ENCODE measurements at places on chromosomes 2 and 18.

- DNase-seq, result no peak
Measured at GRCh38 chr2:205760157-205760556, 77.9 kb downstream of the NRP2 start.

DNA sequence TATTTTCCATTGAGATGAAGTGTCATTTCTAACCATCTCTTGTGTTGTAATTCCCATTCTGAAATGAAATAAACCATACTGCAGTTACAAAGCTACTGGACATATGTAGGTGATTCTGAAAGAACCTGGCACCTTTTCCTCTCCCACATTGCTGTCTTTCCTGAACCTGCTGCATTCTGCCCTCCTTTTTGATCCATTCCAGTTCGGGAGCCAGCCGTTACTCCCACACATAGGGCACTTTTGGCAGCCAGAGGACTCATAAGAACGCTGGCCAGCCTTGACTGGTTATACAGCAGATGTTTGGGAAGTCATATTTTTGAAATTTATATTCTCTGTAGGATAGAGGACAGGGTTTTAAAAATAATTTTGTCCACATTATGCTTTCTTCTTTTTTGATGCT is 369.8 kb upstream of the CDH7 start:
- DNase-seq, result no peak

- DNase-seq, result no peak
Measured at GRCh38 chr2:110873597-110874452, 141.5 kb downstream of the ACOXL start.

DNA sequence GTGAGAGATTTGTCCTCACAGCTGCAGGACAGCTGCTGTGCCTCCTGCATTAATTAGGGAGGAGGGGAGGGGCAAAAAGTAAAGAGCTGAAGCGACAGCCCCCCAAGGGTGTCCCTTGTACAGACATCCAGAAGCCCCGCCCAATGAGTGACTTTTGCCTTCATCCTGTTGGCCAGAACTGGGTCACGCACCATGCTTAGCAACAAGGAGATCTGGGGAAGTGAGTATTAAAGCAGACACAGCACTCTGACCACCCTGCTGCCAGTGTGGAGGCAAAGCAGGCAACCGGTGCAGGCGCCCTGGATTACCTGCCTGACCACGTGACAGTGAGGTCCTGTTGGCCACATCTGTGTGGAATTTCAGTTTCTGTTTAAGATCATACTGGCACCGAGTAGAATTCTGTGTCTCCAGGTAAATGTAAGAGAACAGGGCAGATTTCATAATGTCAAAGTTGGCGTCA is 21.5 kb upstream of the BIN1 start:
- DNase-seq, result no peak

DNA sequence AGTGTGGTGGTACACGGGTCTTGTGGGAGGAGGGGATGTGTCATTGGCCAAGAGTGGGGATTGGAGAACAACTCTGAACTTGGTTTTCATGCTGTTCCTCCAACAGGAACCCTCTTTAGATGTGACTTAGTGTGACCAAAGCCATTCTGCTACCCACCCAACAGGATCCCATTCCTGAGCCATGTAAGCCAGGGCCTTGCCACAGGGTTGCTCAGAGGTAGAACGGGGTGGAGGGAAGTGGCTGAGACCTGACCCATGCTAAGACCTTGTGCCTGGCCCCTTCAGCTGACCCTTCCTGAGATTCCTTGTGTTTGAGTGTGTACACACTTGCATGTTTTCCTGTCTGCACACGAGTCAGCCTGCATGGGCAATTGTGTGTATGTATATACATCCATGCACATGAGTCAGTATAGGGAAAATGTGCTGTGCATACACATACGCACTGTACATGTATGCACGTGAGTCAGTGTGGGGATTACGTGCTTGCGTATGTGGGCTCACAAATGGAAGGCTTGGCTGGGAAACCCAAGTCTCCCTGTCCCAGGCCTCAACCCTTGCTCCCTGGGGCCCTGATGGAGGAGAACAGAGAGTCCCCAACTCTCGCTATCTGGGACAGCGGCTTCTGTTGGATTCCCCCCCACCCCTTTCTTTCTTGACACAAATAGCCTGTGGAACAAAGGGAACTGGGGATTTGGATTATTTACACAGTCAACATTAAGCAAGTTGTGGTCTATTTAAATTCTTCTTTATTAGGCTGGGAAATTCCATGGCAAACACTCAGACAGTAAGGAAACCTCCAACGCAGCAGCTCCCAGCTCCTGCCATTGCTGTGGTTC is 339.8 kb downstream of the DYSF start:
- no peak for DNase-seq

GRCh38 chr2:149562324-149562723 is 25.3 kb downstream of the MMADHC start:
- DNase-seq, result no peak

GRCh38 chr18:3500016-3500415 is 50.0 kb downstream of the TGIF1 start:
- DNase-seq, result no peak

DNA sequence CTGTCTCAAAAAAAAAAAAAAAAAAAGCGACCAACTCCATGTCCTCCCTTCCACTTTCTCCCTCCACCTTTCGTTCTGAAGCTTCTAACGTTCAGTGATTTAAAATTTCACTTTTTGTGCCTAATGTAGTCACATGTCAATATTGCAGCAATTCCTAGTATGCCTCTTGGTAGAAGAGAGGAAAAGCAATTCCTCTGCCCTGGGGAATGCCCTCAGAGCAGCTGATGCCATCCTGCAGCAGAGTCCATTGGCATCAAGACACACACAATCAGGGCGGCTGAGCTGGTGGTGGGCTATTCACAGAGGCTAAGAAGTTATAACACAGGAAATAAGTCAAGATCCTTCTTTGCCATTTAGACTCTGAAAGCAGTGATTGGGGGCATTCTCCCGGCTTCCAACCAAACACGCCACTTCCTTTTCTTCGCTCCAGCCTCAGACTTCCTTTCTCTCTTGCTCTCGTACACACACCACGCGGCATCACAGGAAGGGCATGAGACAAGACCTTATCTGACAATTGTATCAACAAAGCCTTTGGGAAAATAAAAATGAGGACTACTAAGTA is 71.9 kb downstream of the MOGAT1 start:
- no peak for DNase-seq

DNA sequence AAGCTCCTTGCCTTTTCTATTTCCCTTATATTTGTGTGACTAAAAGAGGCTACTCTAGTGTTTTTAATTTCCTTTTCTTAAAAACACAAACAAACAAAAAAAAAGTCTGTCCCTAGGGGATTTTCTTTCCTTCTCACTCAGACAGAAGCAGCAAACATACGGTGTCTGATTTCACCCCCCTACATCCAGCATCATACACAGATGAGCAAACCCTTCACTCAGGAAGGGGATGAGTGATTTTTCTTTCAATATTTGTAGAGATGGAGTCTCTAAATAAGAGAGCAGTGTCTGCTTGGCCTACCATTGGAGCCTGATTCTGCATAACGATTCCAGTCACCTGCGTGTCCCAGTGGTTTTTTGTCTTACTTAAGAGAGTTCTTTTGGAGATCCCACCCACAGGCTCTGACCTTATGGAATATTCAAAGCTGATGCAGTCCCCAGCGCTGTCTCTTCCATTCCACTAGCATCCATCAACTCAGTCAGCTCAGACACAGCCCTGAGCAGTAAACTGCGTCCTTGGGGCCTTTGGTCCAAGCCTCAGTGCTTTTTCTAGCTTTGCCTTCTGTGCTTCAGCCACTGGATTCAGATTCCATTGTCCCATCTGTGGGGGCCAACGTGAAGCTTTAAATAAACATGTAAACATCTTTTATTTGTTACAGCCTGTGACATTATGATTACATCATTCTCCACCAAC is 52.6 kb upstream of the TPO start:
- no peak for DNase-seq

GRCh38 chr2:1099418-1099817 is 148.8 kb downstream of the SNTG2 start:
- no peak for DNase-seq

DNA sequence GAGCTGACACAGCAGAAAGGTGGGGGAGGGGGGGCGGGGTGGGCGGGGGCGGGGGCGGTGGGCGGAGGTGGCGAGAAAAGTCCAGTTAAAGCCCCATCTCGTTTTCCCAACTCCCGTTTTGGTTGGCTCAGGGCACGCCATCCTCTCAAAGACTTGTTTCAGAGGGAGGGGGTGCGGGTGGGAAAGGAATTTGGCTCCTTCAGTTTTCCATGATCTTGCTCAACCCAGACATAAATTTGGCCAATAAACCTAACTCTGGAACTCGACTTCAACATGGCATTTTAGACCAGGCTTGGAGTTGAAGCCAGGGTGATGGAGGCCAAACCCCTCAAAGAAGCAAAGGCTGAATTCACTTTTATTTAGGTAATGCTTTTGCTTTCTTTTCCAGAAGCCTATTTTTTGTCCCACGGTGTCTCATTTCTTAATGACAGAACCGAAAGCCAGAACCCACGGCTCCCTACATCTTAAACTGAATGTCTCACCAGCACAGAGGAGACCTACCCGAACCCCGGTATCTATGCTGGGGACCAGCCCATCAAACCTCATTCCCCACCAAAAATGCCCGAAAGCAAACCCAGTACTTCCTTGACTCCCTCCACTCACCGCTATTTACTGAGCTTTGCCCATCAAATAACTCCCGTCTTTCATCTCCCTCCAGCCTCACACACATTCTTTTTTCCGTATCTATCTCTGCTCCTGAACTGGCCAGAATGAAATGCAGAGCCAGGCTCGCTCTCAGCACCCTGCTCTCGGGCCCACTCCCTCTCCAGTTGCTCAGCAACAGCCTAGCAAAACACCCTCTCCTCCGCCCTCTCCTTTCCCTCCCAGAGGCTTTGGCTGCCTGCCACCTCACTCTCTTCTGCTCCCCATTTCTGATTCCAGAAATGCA is 4.3 kb downstream of the IGFBP5 start:
- DNase-seq, result peak; percentile 62

GRCh38 chr2:20953146-20953824 is 90.6 kb downstream of the APOB start:
- no peak for DNase-seq

GRCh38 chr2:12554224-12555011 is 162.3 kb upstream of the TRIB2 start:
- DNase-seq, result no peak

DNA sequence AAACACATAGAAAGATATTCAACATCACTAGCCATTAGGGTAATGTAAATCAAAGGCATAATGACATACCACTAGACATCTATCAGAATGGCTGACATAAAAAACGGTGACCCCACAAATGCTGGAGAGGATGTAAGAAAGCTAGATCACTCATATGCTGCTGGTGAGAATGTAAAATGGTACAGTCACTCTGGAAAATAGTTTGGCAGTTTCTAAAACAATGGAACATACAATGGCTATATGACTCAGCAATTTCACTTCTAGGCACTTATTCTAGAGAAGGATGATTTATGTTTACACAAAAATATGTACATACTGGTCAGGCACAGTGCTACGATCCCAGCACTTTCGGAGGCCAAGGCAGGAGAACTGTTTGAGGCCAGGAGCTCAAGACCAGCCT is 87.3 kb downstream of the COLEC12 start:
- no peak for DNase-seq

GRCh38 chr2:133516405-133517026 is 51.7 kb downstream of the NCKAP5 start:
- no peak for DNase-seq

DNA sequence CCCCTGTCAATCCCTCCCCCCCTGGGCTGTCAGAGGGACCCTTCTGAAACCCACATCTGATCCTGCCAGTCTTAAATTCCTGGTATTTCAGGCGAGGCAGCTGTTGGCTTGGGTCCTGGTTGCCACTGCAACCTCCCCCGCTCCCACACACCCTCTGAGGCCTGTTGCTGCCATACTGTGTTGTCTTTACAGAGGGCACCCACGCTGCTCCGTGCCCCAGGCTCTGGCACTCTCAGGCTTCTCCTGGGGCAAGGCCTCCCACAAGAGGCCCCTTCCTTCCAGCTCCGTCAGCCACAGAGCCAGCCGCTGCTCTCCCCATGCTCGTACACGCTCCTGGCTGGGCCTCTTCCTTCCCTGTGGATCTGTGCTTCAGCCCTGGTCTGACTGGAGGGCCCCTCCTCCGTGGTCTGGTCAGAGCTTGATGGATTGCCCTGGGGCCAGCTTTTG is 8.6 kb downstream of the CABLES1 start:
- no peak for DNase-seq

DNA sequence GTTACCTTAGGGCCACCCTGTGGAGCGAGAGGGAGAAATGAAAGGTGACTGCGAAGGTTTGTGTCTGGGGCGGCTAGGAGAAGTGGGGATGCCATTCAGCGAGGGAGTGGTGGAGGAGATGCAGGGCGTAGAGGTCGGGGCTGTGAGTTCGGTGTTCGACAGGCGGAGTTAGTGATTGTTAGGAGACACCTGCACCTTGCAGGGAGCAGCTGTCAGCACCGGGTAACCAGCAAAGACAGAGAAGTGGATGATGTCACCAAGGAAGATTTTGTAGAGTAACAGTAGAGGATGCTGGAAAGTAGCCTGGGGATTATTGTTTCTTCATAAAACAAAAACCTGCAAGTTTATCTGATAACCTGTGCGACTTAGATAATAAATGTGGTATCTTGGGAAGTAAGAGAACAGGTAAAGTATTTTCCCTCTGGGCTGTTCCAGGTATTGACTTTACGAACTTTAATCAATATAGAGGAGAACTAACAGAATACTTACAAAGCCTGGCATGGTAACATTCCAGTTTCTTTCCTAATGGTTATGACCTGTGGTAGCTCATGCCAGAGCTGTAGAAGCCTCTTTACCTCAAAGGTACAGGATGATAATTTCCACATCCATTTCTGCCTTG is 63.8 kb downstream of the SPTBN1 start:
- DNase-seq, result no peak

GRCh38 chr2:43142921-43143438 is 83.4 kb downstream of the ZFP36L2 start:
- DNase-seq, result no peak

GRCh38 chr18:35267161-35267651 is 22.8 kb downstream of the ZSCAN30 start:
- DNase-seq, result no peak

DNA sequence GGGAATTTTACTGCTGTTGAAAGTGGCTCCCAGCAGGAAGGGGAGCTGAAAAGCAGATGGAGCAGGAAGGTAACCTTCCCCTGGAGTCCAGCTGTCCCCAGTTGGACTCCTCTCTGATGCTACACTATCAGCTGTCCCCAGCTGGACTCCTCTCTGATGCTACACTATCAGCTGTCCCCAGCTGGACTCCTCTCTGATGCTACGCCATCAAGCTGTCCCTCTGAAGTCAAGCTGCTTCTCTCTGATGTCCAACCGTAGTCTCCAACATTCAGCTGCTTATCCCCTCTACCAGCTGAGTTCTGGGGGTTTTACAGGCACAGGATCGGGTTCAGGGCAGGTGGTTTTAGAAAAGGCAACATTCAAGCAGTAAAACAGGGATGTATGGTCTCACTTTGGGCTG is 19.8 kb upstream of the SUCLG1 start:
- DNase-seq, result no peak

DNA sequence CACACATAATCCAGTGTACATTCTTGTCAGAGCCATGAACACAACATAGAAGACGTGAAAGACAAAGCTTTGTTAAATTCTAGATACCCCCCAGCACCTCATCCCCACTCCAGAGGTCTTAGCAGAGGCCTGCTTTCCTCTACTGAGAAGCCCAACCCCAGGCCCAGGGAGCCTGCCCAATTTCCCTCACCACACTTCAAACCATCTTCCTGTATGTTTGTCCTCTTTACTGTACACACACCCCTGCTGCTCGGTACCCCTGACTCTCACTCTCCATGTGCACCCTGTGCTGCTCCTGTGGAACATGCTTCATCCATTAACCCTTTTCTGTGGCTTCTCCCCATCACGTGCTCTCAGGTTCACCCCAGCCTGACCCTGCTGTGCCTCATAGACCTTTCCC is 37.2 kb downstream of the BOLA3 start:
- no peak for DNase-seq

All from AG04449 (cell line).